ENCODE measurements at places on chromosomes 16 and 17.
A peak's percentile ranks its signal among the peaks of the same experiment; 100 is the strongest.

- peak; percentile 23 for DNase-seq
These were observed 195.5 kb downstream of the COPRS start for GRCh38 chr17:31663576-31663975.

GRCh38 chr16:6446370-6446769 is 886.3 kb upstream of the RBFOX1 start:
- DNase-seq: no peak

DNA sequence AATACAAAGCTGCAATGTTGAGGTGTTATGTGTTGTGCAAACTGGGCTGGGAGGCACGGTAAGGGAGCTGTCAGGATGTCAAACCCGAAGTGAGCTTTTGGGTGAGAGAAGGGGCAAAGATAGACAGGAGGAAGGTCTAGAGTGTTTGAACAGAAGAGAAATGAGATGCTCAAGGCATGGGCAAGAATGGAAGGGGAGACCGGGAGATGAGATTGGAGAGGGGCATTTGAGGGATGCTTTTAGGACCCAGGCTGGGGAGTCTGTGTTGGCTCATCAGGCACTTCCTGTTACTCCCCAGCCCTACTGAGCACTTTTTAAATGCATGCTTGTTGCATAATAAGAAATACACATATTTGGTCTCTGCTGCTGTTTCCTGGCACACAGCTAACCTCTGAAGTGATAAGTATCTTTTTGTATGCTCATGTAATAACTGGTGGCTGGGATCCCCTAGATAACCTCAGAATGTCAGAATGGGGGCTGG is 13.7 kb downstream of the UNC45B start:
- no peak for DNase-seq

- DNase-seq: peak; percentile 52
These were observed 11.4 kb downstream of the DYNC1LI2 start for GRCh38 chr16:66740010-66740409.

DNA sequence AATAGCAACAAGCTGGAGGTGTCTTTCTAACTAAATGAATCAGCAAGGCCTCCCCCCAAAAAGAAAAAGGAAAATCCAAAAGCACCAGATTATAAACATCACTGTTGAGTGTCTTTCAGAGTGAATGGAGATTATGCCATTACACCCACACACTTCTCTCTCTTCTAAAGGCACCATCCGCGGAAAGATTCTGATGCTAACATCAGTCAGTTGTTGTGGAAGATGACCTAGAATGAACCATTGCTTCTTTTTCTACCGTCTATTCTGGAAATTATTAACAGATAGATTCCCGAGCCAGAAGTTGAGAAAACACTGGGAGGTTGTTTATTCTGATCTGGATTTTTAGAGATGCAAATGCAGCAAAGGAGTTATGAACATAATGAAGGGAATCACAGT is 60.9 kb upstream of the FAM20A start:
- no peak for DNase-seq

DNA sequence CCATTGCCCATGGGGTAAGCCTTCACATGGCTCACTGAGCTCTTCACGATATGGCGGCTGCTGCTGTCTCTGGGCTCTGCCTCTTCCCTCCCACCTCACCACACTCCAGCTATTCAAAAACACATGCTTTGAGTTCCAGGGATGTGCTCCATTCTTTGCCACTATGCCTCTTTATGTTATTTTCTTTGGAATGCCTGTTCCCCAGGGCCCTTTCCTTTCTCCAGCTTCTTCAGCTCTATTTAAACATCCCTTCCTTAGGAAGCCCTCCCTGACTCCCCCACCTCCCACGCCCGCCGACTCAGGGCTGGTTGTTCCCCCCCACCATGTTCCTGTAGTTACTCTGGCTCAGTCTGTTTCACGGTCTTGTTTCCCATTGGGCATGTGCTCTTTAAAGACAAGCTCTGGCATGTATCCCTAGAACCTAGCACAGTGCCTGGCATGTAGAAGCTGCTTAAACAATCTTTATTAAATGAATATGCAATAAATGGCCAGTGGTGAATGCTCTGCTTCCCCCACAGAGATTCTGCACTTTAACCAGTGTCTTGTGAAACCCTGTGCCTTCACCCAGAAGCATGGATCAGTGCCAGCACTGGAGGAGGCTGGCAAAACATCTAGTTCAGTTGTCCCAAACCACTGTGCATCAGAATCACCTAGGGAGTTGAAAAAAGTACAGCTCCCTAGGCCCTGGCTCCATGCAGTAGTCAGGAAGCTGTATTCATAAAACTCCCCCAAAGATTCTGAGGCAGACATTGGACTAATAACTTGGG is 6.9 kb downstream of the MYCBPAP start:
- DNase-seq: peak; percentile 57

All from astrocyte of the hippocampus (primary cell).